ENCODE measurements at places on chromosomes 6 and 20. TPM values are rescaled to one million over a fixed set of nuclear protein-coding genes. Genes with fewer than 3 reads are reported as not detected.

The HLA-DRA gene
- total RNA-seq = 5.6 TPM

GRCh38 chr6:41940759-41941279 lies 789 bp downstream of the CCND3 start:
- DNase-seq = peak; percentile 71

The ANGPT4 gene
- total RNA-seq = not detected

GRCh38 chr20:54385746-54386145 lies 89.6 kb upstream of the DOK5 start:
- no peak for DNase-seq

DNA sequence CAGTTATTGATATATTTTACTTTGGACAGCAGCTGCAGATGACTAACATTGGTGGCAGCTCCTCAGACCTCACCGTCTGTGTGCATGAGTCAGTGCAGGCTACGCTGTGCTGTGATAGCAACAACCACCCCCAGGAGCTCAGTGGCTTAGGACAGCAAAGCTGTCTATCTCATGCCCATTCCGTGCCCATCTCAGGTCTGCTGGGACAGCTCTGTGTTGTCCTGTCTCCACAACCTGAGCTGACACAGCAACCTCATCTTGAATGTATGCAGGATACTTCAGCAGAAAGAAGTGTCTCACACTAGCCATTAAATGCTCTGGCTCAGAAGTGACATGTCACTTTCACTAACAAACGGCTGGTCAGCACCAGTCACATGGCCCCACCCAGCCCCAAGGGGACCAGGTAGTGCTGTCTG lies 47.7 kb downstream of the BANF2 start:
- DNase-seq = peak; percentile 10

- DNase-seq = peak; percentile 64
Measured at GRCh38 chr20:31542201-31542842, 28.1 kb downstream of the HM13 start.
